GOT3 (cell line): ENCODE measurements at places on chromosomes 6 and 20.

DNA sequence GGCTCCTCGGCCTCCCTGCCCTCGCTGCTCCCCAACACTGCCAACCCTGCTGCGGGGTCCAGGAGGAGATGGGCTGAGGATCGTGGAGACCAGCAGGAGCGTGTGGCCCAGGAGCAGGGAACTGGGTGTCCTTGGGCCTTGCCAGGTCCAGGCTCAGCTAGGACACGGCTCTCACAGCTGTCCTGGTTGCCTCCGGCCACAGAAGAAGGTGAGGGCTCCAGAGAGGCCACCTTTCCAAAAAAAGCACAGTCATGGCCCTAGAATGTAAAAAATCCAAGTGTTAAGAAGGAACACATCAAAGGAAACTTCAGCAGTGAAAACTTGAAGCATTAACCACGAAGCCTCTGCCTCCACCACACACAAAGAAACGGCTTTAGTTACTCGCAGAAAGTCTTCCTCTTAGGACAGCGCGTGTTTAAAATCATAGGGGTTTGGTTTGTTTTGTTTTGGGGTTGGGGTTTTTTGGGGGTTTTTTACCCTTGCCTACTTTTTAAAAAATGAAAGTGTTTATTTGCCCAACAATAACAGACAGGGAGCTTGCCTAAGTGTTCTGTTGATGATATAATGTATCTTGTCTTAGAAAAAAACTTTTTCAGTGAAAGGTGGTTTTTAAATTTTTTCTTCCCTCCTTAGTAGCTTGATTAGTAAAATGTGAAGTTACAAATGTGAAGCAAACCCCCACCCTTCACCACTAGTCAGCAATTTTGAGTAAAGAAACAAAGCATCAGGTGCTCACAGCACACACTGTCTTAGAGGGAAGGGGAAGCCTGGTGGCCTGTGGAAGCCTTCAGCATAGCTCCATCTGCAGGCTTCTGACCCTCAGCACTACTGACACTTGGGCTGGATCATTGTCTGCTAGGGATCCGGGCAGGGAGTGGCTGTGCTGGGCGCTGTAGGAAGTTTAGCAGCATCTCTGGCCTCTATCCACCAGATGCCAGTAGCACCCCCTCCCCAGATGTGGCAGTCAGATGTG lies 60.0 kb downstream of the PTPN1 start:
- no peak for DNase-seq

GRCh38 chr6:18439581-18439980 lies 52.4 kb downstream of the RNF144B start:
- DNase-seq = no peak

DNA sequence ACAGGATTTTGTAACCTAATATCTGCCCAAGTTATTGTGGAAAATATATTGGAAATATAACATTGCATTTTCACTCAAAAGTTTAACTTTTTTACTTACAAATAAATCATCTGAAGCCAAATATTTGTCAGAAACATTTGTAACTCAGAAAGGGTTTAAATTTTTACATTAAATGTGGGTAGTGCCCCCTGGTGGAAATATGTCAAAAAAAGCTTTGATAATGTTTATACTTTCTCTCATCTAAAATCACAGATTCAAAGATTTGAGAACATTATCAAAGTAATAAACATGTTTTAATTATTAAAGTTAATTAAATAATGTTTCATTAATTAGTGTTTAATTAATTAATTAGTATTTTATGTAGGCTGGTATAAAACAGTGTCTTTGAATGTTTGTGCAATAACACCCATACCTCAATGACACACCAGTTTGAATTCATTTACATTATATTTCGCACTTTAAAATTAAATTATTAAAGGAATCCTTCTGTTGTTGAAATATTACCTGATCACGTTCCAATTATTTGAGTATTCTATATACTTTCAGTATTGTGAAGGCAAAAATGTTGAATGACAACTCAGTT lies 320.1 kb upstream of the FKBP1C start:
- DNase-seq = no peak

DNA sequence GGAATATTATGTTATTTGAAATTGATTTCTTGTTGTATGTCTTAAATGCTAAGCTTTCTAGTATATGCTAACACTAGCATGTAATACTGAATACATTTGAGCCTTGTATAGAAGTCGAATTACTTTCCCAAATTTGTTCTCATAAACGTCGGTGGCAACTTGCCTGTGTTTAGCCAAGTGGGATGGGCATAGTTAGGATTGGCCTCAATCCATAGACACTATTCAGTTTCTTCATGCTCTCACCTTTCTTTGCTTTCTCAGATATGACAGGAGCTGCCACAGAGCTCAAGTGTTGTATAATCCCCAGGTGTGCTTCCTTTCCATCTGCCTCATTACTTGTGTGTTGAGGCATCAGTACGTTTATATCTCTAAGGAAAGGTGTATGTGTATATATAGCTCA lies 19.3 kb downstream of the ZNF334 start:
- DNase-seq = no peak

GRCh38 chr20:34566978-34567891 lies 8.7 kb downstream of the MAP1LC3A start:
- DNase-seq = no peak

DNA sequence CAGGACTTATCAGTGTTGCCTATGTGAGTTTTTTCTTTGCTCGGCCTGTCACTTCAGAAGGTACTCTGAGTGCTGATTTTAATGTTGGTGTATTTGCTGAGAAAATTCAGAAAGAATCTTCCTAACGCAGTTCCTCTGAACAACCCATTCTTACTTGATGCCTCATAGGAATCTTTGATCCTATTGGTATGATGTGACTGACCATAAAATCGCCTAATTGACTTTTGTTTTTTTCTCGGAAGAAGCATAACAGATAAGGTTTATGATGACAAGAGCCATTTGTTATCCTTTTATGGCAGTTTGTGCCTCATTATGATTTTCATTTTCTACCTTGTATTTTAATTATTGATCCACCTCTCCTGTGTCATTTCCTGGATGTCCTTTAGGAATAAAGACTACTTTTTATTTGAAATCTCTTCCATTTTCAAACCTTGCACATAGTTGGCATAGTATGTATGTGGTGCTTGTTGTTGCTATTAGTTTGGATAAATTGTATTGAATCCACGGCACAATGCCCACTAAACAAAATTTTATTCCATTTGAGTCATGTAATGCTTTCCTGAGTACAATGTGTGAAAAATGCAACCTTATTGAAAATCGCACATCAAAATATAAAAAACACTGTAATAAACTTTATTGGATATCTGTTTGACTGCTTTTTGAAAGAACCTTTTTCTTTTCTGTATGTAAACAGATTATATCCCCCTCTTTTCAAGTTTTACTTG lies 37.3 kb downstream of the LRRC1 start:
- DNase-seq = no peak

GRCh38 chr6:33272275-33273128 lies 627 bp downstream of the RPS18 start:
- DNase-seq = no peak

DNA sequence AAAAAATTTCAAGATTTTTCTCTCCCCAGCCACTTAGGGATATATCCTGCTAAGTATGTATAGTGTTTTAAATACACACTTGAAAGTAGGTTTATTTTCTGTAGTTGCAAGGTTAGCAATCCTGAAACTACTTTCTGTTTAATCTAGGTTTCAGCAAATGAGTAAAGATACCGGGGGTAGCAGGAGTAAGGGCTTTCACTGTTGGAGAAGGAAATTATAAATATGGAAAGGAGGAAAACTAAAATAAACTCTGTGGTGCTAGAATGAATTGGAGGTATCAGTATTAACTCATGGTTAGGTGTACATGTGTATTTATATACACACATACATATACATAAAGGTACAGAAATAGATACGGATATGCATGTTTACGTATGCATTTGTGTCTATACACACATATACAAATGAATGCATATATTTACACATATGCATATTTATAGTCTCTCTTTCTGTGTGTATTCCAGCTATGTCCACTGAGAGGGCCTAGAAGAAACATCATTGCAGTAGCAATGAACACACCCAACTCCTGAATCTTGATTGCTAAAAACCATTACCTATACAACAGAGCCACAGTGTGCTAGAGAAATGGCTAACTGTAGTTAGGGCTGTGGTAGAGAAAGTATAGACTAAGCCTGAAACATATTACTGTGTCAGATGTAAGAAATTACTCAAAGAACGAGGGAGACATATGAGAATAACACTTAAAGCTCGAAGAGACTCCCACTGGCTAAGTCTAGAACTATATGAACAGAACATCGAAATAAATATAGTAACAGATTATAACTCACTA lies 95.9 kb upstream of the EMILIN3 start:
- no peak for DNase-seq

DNA sequence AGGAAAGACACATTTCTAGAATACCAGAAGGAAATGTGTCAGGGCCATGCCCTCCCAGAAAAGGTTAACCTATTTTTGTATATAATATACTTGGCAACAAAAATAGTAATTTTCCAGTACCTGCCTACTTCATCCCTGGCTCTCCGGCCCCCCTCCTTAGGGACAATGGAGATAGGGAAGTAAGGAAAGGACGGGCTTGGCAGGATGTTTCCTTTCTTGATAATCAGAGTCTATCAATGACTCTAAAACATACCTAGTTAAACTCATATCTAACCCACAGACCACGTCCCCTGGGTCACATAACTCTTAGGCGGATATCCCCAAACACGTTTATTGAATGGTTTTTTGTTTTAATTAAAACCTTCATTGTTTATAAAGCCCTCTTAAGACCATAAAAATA lies 11.8 kb downstream of the UQCC2 start:
- DNase-seq = no peak

GRCh38 chr6:20707870-20708269 lies 173.6 kb downstream of the CDKAL1 start:
- DNase-seq = no peak

DNA sequence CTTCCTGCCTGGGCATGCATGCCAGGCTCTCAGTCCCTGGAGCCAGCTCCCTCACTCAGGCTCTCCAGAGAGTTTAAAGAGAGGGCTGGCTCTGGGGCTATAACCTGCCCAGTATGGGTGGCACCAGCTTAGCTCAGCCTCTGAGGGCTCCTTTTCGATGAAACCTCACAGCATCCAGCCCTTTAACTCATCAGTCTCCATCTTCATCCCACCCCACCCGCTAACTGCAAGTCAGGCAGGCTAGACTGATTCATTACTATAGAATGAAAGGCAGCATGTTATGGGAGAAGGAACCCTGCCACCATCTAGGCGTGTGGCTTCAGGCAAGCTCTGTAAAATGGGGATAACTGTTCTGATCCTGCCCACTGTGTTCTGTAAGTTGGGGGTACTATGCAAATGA lies 53.5 kb downstream of the RAB44 start:
- DNase-seq = no peak

- no peak for DNase-seq
Observed at GRCh38 chr6:108966855-108967755, 118.9 kb downstream of the ARMC2 start.

DNA sequence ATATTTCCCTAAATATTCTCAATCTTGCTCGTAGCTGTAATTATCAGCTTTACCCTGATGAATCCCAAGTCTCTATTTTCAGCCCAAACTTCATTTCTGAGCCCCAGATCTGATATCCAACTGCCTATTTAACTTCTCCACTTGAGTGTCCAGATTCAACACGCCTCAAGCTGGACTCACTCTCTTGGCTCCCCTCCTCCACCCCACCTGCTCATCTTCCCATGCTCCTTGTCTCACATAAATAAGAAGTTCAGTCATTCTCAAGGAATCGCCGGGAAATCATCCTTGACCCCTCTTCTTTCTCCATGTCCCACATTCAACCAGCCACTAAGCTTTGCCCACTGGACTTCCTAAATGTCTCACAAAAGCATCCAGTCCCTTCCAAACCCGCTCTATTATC lies 89.9 kb upstream of the STMND1 start:
- DNase-seq = no peak

- no peak for DNase-seq
Observed at GRCh38 chr6:99498421-99498820, 16.8 kb downstream of the USP45 start.

- DNase-seq = no peak
Observed at GRCh38 chr20:15332711-15333160, 995.3 kb upstream of the FLRT3 start.

- no peak for DNase-seq
Observed at GRCh38 chr6:70586114-70586513, 19.4 kb downstream of the SDHAF4 start.
